Fibroblast of gingiva (primary cell): ENCODE measurements at places on chromosomes 6 and 20.

- DNase-seq, result peak; percentile 71
Measured at GRCh38 chr6:25312703-25313102, 33.5 kb downstream of the CARMIL1 start.

DNA sequence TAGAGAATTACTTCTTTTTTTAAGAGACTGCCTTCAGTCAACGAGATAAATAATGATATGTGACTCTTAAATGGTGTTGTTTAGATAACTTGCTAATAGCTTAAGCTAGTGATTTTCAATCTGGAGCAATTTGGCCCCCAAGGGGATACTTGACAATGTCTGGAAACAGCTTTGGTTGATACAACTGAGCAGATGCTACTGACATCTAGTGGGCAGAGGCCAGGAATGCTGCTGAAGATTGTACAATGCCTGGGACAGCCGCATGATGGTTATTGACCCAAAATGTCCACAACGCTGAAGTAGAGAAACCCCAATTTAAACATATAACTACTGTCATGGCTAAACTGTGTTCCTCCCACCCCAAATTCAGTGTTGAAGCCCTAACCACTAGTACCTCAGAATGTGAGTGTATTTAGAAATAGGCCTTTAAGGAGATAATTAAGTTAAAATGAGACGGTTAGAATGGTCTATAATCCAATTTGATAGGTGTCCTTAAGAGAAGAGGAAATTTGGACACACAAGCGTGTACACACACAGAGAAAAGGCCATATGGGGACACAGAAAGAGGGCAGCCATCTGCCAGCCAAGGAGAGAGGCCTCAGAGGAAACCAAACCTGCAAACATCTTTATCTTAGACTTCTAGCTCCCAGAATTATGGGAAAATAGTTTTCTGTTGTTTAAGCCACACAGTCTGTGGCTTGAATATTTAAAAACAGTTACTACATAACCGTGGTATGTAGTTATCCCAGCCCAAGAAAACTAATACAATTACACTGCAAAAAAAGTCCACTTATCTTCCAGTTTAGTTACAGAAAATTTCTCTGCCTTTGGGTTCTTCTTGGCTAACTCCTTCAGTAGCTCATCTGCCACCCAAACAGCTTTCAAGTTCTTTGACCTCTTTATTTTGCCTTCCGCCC, 22.2 kb downstream of the RWDD2A start:
- peak; percentile 79 for DNase-seq

- no peak for DNase-seq
Measured at GRCh38 chr6:43860285-43860684, 90.3 kb downstream of the VEGFA start.

DNA sequence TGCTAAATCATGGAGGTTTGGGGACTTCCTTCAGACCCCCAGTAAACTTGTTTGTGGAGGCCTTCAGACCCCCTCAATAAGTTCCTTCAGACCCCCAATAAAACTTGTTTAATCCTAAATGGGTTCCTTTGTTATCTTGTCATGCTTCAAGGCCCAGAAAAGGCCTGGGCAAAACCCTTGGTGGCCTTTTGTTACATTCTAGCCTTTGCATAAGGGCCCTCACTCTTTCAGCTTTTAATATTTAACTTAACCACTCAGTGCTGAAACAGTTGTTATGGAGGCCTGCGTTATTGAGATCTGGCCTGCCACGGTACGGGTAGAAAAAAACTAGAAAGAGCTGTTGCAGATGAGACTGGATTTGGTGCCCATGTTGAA, 4.3 kb upstream of the DYNLRB1 start:
- DNase-seq, result no peak

GRCh38 chr6:50654155-50654554, 59.2 kb upstream of the TFAP2D start:
- DNase-seq, result no peak

GRCh38 chr6:31239854-31240253, 32.0 kb downstream of the HLA-C start:
- DNase-seq, result peak; percentile 4

DNA sequence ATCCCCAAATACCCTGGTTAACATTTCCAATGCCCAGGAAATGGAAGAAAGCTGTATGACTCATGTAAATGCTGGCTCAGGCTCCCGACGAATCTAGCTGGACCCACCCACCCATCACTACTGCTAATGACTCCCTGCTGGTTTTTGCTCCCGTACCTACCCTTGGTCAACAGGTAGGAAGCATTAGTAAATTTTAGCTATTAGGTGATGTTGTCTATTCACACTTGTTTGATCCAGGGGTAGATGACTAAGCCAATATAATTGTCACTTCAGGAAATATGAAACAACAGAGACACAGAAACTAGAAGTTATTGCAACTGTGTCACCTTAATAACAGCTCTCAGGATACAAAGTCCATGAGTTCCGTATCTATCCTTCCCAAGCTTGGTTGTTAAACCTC, 94.4 kb upstream of the BEND6 start:
- no peak for DNase-seq

DNA sequence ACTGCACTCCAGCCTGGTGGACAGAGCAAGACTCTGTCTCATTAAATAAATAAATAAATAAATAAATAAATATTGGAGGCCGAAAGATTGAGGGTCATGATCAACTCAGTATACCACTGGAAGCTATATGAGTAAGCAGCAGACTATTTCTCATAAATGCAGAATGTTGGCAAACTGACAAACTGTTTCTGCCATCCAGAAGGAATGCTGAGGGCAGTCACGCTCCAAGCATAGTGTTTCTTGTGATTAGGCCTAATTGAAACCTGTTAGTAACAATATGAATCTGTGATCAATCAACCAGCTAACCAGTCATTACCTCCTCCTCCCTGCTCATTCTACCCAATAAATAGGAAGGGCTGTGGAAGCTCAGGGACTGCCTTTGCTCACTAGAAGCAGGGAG, 15.2 kb upstream of the KCNK15 start:
- peak; percentile 92 for DNase-seq

GRCh38 chr6:30781743-30782424, 37.5 kb upstream of the IER3 start:
- DNase-seq, result peak; percentile 98

DNA sequence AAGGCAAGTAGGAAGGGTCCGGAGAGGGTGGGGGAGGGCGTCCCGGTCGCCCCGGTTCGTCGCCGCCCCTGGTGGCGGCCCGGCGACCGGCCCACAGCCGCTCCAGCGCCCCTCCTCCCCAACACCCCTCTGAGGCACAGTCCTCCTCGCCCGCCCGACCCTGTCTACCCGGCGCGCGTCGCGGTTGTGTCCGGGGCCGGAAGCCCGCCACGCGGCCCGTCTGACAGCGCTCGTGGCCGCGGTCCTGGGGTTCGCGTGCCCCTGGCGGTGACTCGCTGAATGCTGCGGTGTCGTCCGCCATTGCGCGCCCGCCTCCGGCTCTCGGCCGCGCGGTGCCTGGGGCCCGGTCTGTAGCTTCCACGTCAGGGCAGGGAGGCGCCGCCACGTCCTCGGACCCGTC, 335.3 kb upstream of the DEFB115 start:
- no peak for DNase-seq

- DNase-seq, result no peak
Measured at GRCh38 chr6:137707038-137707589, 159.9 kb upstream of the TNFAIP3 start.

DNA sequence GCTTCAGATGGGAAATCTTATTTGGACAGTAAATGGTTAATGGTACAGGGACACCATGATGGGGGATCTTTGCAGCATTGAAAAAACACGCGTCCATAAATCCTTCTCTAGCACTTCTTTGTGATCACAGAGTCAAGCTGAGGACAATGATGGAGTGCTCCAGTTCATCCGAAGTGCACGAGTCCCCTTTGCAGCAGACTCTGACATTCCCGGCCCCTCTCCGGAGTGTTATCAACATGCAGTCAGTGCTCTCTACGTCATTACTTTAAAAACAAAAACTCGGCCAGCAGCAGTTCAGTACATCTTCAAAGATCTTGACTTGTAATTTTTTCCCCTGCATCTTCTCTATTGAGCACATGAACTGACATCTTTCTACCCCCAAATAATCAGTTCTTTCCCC, 185.5 kb upstream of the AKAP12 start:
- no peak for DNase-seq

DNA sequence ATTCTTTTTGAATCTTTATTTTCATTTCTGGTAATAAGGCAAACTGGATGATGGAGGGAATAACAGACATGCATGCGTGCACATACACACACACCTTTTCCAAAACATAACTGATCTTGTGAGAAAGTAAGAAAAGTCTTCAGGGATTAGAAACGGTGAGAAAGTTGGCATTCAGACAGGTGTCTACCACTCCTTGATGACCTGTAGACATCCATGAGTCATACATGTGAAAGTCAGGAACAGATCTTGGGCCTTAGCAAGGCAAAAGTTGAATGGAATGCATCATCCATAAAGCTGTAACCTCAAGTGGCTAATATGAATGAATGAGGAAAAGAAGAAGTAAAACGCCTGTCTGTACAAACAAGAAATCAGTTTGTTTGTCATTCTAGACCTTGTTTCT, 97.3 kb downstream of the GRIK2 start:
- no peak for DNase-seq

GRCh38 chr20:63064745-63065711, 58.3 kb upstream of the BHLHE23 start:
- no peak for DNase-seq

DNA sequence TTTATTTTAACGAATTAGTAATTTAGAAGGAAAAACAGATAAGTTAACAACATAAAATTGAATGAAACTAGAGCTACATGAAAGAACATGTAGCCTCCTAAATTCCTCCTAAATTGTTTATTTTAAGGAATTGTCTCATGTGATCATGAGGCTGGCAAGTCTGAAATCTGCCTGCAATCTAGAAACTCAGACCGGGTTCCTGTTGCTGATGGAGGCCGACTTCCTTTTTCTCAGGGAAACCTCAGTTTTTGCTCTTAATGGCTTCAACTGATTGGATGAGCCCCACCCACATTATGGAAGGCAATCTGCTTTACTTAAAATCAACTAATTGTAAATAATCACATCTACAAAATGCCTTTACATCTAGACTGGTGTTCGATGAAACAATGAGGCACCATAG, 267.6 kb upstream of the PRND start:
- no peak for DNase-seq

DNA sequence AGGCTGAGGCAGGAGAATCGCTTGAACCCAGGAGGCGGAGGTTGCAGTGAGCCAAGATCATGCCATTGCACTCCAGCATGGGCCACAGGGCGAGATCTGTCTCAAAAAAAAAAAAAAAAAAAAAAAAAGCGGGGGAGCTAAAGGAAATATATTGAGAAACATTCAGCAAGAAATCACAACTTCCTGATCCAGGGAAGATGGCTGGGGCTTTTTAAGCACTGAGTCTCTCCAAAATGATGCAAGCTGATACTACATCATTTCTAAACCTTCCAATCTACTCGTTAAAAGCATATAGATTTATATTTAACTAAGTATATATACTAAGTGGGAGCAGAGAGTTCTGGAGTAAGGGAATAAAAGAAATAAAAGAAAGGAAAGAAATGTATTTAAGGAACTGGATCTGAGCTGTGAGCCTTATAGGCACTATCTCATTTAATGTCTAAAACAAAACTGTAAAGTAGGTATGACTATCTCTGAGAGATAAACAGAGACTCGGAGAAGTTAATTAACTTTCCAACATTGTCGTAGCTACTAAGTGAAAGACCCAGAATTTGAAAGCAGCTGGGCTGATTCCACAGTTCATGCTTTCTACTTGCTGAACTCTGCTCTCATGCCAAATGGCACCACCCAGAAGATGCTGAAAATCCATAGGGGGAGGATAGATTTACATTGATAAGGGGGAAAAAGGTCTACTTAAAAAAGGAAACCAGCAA, 215.0 kb upstream of the MARCKS start:
- DNase-seq, result no peak

- no peak for DNase-seq
Measured at GRCh38 chr6:1885576-1886011, 275.9 kb downstream of the FOXC1 start.

DNA sequence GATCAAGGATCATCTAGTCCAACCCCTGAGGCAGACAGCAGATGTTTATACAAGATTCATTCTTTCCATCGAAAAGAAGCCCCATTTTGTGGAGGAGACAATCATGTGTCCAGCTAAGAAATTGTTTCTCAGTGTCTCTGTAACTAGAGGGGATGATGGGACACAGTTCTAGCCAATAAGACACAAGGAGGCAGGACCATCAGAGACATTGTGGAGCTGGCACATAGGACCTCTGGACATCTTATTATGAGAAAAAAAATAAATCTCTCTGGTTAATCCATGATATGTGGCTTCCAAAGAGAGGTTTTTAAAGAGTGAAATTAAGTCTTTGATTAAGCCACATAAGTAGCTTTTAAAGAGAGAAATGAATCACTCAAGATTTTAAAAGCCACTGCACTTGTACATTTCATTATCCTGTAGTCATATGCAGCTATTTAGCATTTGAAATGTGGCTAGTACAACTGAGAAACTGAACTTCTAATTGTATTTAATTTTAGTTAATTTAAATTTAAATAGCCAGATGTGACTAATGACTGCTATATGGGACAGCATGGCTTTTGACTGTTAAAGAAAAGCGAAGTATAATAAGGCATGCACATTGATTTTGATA, 176.8 kb downstream of the TASP1 start:
- no peak for DNase-seq

GRCh38 chr6:31752739-31753319, 9.6 kb upstream of the SAPCD1 start:
- peak; percentile 29 for DNase-seq

DNA sequence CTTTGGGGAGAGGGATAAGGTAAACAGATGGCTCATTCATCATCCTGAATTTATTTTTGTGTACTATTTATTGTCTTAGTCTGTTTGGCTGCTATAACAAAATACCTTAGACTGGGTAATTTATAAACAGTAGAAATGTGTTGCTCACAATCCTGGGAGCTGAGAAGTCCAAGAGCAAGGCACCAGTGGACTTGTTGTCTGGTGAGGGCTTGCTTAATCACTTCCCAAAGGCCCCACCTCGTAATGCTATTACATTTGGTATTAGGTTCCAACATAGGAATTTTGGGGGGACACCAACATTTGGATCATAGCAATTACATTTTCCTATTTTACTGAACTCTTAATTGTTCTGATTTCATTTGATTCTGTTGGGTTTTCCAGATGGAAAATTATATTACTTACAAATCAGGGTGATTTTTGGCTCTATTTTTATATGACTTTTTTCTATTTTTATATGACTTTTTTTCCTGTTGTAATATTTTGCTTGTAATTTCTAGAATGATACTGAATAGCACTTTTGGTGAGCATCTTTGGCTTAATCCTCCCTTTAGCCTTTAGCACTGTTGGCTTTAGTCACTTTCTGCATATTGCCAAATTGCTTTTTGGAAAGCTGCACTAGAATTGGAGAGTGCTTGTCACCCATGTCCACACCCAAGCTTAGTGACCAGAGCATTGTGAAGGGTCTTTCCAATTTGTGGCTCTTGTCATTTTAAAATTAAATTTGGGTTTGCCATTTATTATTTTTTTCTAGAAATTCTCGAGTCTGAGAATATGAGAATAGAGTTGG, 43.7 kb upstream of the TULP4 start:
- DNase-seq, result no peak

- no peak for DNase-seq
Measured at GRCh38 chr20:22696759-22697158, 112.4 kb upstream of the FOXA2 start.

- no peak for DNase-seq
Measured at GRCh38 chr6:35031611-35032529, 109.3 kb downstream of the TCP11 start.

GRCh38 chr6:15528870-15529269, 134.0 kb downstream of the DTNBP1 start:
- no peak for DNase-seq
